ENCODE measurements at places on chromosomes 1 and 21.

DNA sequence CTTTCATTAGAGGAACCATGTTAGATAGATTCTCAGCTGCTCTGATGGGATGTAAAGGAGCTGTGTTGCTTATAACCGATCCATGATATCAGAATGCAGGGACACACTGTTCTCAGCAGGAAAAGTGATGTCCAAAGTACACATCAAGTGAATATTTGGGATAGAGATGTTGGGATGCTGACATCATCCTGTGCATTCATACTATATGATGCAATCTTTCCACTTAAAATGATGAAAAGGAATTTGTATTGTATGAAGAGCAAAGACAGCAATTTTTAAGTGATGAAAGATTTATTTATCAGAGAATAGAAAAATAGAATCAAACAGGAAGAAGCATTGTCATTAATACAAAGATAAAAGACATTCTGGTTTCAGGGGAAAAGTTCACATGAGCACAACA lies 110.1 kb downstream of the ERG start:
- DNase-seq: no peak

DNA sequence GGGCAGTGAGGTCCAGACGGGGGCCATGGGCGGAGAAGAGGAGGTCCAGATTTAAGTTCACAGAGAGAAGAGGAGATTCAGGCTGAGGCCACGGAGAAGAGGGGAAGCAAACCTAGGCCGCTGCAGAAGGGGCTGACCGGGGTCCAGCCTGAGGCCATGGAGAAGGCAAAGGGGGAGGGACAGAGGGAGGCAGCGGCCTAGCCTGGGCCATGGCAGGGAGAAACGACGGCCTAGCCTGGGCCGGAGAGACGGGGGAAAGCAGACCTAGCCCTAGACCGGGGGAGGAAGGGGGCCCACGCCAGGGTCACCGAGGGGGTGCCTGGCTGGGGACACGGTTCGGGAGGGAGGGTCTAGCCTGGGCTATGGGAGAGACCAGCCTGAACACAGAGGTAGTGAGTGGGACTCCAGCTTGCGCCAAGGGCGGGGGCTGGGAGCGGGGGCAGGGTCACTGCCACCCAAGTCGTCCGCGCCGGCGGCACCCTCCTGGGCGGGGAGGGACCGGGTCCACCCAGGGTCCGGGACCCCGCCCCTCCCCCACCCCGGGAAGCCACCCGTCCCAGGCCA lies 459 bp downstream of the CAPZB start:
- DNase-seq: no peak

- no peak for DNase-seq
Measured at GRCh38 chr1:46008585-46008984, 123.8 kb downstream of the PIK3R3 start.

- DNase-seq: no peak
Measured at GRCh38 chr1:115373305-115373704, 35.3 kb upstream of the NGF start.

DNA sequence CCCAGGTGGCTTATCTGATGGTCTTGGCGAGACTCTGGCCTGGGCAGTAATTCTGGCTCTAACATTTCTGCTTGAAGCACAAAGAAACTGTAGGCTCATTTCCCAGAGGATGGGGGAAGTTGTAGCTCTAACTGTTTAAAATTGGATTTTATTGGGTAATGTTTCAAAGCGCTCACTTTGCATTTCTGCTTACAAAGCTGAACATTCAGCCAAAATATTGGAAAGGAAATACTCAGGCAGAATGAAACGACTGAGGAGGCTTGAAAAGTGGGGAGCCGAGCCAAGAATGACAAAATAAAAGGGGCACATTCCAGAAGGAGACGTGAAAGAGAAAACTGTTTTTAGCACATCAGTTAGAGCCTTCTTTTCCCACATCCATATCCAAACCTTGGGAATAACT lies 202.6 kb downstream of the GRIK1 start:
- DNase-seq: no peak

GRCh38 chr1:186689376-186689775 lies 9.2 kb upstream of the PTGS2 start:
- DNase-seq: no peak

DNA sequence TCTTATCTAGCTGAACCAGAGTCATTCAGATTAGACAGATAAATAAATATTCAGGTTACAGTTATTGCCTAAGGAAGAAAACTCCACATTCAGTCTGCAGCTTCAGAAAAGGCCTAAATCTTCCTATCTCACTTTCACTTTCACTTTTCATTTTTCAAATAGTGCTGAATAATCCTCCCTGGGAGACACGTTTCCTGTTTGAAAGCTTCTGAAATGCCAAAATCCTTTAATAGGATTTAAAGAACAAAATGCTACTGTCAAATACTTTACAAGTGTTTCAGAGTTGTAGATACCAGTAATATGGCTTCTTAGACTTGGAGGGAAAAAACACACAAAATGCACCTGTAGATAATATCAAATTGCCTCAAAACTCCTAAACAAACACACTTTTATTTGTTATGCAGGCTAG lies 3.9 kb downstream of the PSMB2 start:
- no peak for DNase-seq

DNA sequence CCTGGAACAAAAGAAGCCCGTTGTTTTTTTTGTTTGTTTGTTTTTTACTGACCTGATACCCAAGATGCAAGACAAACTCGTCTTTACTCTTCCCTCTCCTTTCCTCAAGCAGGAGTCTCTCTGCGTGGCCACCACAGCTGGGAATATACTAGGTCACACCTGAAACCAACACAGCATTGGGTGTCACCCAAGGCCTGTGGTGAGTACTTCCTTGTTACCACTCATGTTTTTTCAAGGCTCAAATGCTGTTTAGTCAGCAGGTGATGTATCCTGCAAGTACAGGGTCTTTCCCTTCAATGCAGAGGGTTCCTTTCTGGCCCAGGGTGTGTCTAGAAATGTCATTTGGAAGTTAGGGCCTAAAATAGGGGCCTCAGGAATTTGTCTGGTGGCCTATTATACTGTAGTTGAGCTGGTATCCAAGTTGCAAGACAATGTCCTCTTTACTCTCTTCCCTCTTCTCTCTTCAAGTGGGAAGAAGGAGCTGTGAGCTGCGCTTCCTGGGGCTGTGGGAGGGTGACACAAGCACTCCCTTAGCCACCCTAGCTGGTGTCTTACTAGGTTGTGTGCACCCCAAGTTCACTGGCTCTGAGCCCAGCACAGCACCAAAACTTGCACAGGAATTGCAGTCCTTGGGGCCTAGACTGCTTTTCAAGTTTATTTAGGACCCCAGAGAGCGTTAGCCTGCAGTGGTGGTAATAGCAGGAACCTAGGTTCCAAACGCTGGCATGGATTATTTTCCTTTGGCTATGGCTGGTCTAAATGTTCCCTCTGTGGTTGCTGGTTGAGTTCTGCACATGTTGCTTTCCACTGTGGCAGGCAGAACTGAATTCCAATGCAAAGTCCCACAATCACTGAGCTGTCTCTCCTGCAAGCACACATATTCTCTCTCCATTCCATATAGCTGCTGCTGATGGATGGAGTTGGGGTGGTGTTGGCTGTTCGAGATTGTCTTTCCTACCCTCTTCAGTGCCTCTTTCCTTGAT lies 91.4 kb upstream of the LYPLAL1 start:
- no peak for DNase-seq

DNA sequence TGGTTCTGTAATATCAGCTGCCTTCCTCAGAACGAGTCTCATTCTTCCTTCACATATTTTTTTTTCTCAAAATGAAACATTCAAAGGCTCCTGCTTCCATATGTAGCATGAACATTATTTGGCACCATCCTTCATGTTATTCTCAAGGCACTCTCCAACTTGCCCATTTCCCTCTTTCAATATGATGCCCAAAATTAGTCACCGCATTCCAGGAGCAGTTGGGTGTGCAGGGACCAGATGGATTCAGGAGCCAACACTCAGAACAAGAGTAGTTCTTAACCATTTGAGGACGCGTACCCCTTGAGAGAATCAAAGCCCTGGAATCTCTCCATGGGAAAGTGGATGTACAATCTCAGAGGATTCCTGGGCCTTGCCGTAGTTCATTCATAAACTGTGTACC lies 50.3 kb downstream of the KCNK1 start:
- DNase-seq: no peak

DNA sequence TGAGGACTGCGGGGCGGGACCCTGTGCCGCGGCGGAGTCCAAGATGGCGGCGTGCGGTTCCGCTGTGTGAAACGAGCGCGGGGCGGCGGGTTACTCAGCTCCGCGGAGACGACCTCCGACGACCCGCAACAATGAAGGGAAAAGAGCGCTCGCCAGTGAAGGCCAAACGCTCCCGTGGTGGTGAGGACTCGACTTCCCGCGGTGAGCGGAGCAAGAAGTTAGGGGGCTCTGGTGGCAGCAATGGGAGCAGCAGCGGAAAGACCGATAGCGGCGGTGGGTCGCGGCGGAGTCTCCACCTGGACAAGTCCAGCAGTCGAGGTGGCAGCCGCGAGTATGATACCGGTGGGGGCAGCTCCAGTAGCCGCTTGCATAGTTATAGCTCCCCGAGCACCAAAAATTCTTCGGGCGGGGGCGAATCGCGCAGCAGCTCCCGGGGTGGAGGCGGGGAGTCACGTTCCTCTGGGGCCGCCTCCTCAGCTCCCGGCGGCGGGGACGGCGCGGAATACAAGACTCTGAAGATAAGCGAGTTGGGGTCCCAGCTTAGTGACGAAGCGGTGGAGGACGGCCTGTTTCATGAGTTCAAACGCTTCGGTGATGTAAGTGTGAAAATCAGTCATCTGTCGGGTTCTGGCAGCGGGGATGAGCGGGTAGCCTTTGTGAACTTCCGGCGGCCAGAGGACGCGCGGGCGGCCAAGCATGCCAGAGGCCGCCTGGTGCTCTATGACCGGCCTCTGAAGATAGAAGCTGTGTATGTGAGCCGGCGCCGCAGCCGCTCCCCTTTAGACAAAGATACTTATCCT lies 430 bp downstream of the RBM15 start:
- peak; percentile 25 for DNase-seq

GRCh38 chr1:174142836-174143235 lies 16.5 kb upstream of the RABGAP1L start:
- DNase-seq: no peak

DNA sequence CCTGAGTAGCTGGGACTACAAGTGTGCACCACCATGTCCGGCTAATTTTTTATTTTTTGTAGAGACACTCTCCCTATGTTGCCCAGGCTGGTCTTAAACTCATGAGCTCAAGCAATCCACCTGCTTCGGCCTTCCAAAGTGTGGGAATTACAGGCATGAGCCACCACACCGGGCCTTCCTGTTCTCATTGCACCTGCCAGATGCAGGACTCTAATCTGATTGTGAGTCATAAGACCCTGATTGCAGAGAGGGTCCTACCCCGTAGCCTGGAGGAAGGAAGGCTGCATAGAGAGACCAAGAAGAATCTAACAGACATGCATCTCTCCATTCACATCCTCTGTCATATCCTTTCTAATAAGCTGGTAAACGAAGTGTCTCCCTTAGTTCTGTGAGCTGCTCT lies 19.5 kb upstream of the CGN start:
- DNase-seq: no peak

DNA sequence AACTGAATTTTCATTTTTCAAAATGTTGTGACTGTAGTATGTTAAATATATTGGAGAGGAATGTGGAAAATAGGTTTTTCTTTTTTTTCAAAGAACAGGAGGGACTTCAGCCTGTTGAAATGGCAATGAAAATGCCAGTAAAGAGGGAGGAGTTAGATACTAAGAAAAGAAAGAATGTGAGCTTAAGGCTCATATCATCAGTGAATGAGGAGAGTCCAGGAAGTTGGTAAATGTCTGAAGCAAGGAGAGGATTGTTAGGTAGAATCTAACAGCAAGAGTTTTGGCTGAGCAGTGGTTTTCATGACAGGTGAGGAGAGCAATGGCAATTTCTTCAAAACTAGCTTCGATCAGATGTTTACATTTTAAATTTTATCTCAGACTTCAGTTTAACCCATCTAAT lies 43.0 kb downstream of the PLA2G4A start:
- no peak for DNase-seq
